Activated CD4-positive, alpha-beta T cell treated with anti-CD3 and anti-CD28 coated beads for 1 hour (primary cell): ENCODE measurements at places on chromosomes 12 and 14.
A peak's percentile ranks its signal among the peaks of the same experiment; 100 is the strongest.

GRCh38 chr14:55129428-55130195, 560 bp downstream of the LGALS3 start:
- peak; percentile 21 for DNase-seq

DNA sequence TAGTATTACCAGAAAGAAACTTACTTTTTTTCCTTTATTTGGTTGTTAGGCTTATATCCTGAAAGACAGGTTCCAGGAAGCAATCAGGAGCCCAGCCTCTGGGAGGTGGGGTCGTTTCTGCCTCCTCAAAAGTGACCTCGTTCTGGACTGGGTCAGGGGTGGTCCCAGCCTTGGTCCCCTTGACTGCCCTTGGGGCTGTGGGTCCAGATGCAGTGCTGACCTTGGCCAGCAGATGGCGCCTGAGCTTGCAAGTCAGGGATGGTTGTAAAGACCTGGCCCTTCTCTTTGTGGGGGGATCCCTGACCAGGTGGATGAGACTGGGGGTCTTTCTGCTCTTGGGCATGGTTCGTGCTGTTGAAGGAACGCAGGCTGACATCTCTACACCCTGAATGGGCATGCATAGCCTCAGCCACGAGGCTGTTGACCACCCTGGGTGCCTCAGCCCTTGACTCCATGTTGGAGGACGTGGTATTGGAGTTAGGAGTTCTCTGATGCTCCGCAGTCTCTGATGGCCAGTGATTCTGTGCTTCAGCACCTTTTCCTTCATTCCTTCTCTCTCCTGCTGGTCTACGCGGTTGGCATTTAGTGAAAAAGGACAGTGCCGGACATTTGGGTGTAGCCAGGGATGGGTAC, 62.4 kb downstream of the ADCK1 start:
- DNase-seq = peak; percentile 48

DNA sequence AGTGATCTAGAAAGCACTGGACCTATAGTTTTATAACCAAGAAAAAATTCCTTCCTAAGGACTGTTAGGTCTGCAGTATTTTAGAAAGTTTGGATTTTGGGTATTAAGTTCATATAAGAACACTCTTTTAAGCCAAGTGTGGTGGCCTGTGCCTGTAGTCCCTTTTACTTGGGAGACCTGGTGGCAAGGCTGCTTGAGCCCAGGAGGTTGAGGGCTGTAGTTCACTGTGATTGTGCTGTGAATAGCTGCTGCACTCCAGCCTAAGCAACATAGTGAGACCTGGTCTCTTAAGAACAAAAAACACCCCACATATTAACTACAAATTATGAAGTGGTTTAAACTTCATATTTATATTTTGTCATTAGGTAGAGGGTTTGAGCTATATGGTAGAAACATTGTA, 9.7 kb downstream of the DNM1L start:
- DNase-seq = no peak

DNA sequence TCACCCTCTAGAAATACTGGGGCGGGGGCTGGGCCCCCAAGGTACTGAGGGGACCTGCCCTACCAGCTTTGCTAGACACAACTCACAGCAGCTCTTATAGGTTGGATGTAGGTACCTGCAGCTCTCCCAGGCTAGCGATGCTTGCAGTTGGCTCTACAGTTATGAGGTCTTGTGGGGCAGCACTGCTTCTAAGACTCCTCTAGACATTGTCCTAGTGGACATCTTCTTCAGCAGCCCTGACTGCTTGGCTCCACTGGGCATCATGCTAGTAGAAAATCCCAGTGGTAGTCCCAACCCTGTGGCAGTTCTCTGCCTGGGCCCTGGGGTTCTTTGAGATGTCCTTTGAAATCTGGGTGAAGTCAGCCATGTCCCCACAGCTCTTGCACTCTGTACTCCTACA, 419.3 kb upstream of the SEL1L start:
- DNase-seq = no peak

GRCh38 chr14:104938436-104938835, 13.8 kb downstream of the PLD4 start:
- DNase-seq = no peak

DNA sequence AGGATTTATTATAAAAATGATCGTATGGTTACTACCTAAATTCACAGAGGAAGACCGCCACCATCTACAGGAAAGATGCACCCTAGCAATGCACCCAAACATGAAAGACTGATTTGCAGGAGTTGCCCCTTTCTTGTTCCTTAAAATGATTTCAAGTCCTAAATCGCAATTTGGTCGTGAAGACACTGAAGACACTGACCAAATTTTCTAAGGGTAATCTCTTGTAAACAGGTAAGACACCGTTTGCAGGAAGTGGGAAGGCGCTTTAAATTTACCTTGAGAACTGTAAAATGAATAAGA, 1.0 kb downstream of the SOS2 start:
- DNase-seq = no peak

- DNase-seq = no peak
Observed at GRCh38 chr12:105083551-105084105, 630 bp downstream of the ALDH1L2 start.

- DNase-seq = no peak
Observed at GRCh38 chr12:41344776-41345470, 156.8 kb downstream of the PDZRN4 start.

GRCh38 chr12:75766263-75767160, 255.1 kb upstream of the KRR1 start:
- no peak for DNase-seq

DNA sequence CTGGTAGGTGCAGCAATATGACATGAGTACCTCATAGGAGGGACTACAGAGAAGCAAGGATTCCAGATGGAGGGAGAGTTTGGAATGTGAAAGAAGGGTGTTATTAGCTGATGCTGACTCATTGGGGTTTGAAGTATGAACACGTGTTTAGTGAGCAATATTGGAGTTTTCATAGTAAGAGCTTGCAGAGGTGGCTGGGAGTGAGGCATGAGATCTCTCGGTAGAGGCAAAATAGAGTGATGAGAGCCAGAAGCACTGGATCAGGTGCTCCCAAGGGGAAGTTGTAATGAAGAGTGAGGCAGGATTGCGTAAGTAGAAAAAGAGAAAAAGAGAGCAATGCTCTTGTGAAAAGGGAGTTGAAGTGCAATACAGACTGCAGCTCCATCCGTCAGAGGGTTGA, 42.1 kb downstream of the MGST1 start:
- no peak for DNase-seq

DNA sequence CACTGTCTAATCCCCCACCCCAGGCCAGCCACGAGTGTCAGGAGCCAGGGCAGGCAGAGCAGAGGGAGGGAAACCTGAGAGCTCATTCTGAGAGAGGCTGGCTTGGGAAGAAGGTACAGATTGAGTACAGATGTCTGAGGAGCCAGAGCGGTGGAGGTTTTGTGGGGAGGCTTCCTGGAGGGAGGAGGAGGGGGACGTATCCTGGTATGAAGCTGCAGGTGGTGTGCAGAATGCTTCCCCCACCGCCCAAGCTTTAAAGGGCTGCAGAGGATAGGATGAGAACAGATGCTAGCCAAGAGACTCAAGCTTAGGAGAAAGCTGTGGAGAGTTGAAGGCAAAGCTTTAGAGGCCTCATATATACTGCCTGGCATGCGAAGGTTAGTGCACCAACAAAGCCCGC, 3.2 kb upstream of the TAMALIN start:
- no peak for DNase-seq

- no peak for DNase-seq
Observed at GRCh38 chr12:57160040-57160439, 12.6 kb upstream of the LRP1-AS start.
